ENCODE measurements at places on chromosomes 7 and 10. TPM values are rescaled to one million over a fixed set of nuclear protein-coding genes. Genes with fewer than 3 reads are reported as not detected.

The EN2 gene
- not detected for total RNA-seq

The TMEM176A gene
- total RNA-seq = not detected

The PPP1R17 gene
- 5.0 TPM for total RNA-seq

The CYP2C19 gene
- not detected for total RNA-seq

The SFTPD gene
- 0.94 TPM for total RNA-seq

The WNT8B gene
- total RNA-seq = 0.31 TPM

The TEX36 gene
- not detected for total RNA-seq

The SPAM1 gene
- not detected for total RNA-seq
